ENCODE measurements at places on chromosomes 4 and X.
A peak's percentile ranks its signal among the peaks of the same experiment; 100 is the strongest.

DNA sequence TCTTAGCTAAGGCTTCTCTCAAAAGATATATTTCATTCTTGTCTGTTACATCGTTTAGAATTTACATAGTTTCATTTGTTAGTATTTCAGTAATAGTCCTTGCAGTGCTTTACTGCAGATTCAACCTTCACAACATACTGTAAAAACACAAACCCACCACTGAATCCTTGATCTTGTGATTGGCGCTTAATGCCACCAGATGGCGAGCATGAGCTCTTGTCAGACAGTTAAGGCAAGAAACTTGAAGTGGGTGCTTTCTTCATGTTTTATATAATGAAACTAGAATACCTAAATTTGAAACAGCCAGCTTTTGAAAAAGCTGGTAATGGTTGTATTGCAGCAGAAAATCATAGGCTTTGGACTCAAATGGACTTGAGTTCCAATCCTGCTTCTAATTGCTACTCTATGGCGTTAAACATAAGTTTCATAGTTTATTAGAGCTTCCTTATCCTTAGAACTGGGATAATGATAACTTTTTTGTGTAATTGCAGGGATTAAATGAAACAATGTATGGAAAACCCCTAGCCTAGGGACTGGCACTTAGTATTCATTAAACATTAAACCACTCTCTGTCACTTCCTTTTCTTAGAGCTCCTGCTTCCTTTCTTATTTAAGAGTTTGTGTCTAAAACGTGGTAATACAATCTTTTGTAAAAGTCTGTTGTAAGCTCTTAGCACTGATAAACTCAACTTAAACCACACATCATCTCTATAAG lies 95.1 kb downstream of the USP9X start:
- DNase-seq, result peak; percentile 36

DNA sequence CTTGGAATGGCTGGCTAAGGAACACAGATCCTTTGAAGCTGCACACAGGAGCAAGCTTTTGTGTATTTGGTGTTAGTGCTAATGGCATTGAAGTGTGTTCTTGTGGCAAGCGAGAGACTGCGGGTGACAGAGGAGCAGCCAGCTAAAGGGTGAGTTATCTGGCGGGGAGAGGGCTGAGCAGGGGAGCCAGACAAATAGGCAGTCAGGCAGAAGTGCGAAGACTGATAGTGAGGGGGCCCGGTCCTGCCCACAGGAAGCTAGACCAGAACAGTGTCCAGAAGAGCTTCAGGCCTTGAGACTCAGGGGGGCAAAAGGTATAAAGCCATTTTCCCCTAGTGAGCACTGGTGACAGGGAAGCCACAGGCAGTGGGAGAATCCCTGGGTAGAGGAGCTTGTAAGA lies 49.6 kb upstream of the MAMLD1 start:
- DNase-seq, result no peak

- DNase-seq, result no peak
Observed at GRCh38 chr4:14143892-14144291, 516.4 kb upstream of the BOD1L1 start.

- no peak for DNase-seq
Observed at GRCh38 chr4:13605330-13605729, 22.2 kb downstream of the BOD1L1 start.

GRCh38 chrX:13341491-13342101 lies 21.7 kb upstream of the ATXN3L start:
- DNase-seq, result peak; percentile 12

DNA sequence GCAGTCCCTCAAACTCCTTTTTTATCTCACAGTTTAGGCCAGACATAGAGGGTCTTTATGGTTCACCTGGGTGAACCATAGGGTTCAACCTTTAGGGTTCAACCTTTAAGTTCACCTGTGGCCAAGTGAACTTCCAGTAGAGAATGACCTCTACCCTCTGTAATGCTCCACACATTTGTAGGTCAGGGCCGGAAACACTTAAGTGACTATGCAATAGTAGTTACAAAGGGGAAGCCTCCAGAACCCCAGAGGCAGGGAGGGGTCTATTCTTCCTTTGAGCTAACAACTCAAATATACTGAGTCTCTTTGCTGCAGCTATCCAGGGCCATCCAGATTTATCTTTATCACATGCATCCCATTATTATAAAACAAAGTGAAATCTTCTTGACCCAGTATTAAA lies 100.0 kb downstream of the LARP1B start:
- DNase-seq, result no peak

GRCh38 chr4:152015597-152016302 lies 254.9 kb upstream of the GATB start:
- no peak for DNase-seq

DNA sequence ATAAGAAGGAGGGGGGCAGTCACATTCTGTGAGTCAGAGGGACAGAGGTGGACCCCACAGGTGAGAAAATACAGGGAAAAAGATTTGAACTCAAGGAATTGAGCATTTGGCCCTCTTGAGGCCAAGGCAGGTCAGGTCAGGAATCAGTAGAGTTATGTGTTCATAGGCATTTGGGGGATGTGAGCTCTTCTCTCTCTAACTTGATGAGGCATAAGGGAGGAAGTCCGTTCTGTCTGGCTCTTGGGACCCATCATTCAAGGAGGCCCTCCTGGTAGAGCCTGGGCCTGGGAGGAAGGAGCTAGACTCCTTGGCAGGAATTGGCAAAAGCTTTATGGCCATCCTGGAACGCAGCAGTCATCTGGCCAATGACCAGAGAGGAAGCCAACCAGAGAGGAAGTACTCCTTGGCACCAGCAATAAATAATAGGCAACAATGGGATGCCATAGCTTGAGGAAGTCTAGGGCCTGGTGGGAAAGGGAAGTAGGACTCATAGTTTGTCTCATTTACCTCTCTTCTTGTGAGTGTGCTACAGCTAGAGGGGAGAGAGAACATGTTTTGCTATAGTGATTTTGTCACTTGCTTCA lies 53.0 kb downstream of the MSN start:
- no peak for DNase-seq

DNA sequence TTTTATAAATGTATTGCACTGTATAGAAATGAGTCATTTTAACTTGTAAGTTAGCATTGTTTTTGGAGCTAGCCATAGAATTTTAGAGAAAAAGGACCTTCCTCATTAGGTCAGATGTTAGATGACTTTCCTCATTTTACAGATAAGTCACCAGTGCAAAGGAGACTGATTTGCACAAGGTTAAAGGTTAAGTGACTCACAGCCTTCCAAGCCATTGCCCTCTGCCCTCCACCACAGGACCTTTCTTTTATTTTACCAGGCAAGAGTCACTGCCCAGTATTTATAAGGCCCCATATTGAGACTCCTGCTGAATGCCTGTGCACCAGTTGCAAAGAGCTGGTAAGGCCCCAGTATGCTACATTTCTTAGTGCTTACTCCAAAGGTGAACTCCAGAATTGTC lies 4.2 kb upstream of the ABCG2 start:
- no peak for DNase-seq

GRCh38 chrX:30992381-30992904 lies 79.4 kb downstream of the FTHL17 start:
- no peak for DNase-seq

DNA sequence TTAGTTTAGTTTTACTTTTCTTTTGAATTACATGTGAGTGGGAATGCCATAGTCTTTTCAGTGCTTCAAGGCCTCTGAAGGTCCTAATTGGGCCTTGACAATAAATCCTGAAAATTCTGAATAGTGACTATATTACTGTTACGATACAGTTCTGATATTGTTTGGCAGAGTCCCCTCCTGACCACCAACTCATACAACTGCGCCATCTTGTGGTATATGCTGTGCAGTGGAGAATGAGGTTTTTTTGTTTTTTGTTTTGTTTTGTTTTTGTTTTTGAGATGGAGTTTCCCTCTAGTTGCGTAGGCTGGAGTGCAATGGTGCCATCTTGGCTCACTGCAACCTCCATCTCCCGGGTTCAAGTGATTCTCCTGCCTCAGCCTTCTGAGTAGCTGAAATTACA lies 56.6 kb upstream of the CHRDL1 start:
- peak; percentile 1 for DNase-seq

- peak; percentile 62 for DNase-seq
Observed at GRCh38 chrX:129996120-129996519, 13.7 kb downstream of the BCORL1 start.

DNA sequence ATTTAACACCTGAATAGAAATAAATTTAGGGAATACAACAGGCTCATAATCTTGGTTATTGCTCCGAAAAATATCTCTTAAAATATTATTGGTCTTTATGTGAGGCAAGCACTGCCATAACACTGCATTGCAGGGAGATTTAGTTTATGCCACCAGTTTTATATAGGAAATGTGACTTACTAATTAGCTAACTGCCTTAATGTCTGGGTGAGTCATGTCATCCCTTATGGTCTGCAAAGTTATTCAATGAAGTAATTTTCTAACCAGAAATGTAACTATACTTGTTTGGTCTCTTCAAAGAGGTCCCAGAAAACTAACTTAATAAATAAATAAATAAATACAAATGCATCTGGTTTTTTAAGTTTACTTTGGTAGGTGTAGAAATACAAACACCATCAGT lies 597.2 kb downstream of the GALNTL6 start:
- peak; percentile 9 for DNase-seq

DNA sequence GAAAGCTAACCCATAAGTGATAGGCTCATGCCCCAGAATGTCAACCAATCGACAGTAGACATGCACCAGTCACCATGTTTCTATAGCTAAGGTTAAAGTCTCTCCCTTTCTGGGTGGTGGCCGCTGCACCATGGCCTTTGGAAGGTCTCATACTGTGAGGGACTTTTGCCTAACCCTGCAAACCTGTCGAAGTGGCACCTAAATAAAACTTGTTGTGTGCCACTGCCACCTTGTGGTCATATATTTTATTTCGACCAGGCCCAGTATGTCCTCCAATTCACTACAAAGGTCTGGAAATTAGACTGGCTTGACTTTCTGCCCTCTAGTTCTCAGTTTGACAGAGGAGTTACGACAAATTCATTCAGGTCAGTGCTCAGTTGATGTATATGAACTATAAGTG lies 163.1 kb downstream of the SMARCA1 start:
- DNase-seq, result peak; percentile 30

GRCh38 chr4:119041951-119042560 lies 93.6 kb upstream of the MYOZ2 start:
- peak; percentile 76 for DNase-seq

DNA sequence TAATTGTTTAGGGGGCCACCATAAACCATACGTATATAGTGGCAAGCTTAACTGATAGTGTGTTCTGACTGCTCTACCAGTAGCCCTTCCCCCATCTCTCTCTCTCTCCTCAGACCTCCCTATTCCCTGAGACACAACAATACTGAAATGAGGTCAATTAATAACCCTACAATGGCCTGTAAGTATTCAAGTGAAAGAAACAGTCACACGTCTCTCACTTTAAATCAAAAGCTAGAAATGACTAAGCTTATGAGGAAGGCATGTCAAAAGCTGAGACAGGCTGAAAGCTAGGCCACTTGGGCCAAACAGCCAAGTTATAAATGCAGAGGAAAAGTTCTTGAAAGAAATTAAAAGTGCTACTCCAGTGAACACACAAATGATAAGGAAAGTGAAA lies 78.0 kb downstream of the PRDM5 start:
- no peak for DNase-seq

GRCh38 chrX:829145-829544 lies 198.6 kb downstream of the SHOX start:
- no peak for DNase-seq

DNA sequence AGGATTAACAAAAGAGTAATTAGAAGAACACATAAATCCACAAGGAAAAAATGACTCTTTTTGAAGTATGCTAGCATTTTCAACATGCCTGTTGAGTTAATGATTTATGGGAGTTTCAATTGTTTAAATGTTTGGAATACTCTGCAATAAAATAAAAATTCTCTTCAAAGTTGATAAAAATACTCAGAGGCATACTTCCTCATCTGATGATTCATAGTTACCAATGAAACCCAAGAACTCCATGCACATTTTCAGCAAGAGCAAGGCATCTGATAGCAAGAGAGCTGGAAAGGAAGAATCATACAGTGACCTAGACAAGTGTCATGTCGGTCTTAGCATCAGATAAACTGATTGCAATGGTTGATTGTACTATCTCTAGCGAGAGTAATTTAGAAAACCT lies 443.7 kb upstream of the ATOH1 start:
- DNase-seq, result peak; percentile 65

DNA sequence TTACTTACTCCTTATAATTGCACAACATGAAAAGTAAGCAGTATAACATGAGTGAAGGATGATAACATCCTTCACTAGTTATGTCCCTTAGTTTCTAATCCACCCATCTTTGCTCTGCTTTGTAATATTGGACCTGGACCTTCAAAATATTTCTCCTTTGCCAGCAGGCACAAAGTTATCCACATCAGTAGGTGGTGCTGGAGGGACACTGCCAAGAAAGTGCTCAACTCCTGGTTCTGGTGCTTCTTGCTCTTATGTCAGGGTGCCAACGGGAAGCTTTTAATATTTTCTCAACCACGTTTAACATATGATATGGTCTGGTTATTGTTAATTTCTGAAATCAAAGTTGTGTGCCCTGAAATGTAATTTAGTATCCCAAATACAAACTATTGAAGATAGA lies 49.1 kb downstream of the TMEM165 start:
- peak; percentile 54 for DNase-seq

DNA sequence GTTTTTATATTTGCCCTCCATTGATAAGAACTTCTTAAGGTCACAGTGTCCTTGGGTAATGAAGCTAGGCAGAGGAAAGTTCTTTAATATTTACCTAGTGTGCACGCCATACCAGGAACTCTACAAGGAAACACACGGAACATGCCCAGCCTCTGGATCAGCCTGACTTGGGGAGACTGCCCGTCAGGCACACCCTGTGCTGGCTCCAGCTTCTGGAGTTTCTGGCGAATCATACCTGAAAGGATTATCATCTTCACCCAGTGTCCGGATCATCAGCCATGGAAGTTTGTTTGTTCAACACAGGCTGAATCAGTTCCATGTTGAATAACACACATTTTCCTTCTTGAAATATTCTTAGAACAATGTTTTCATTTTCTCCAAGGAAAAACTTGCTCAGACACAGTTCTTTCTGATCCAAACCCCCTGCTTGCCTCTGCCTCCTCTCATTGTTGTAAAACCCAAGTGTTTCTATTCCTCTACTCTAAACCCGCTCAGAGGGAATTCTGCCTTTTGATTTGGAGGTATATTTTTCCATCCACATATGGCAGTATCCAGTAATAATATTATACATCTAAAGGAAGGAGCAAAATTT lies 176.7 kb downstream of the SHROOM3 start:
- no peak for DNase-seq

DNA sequence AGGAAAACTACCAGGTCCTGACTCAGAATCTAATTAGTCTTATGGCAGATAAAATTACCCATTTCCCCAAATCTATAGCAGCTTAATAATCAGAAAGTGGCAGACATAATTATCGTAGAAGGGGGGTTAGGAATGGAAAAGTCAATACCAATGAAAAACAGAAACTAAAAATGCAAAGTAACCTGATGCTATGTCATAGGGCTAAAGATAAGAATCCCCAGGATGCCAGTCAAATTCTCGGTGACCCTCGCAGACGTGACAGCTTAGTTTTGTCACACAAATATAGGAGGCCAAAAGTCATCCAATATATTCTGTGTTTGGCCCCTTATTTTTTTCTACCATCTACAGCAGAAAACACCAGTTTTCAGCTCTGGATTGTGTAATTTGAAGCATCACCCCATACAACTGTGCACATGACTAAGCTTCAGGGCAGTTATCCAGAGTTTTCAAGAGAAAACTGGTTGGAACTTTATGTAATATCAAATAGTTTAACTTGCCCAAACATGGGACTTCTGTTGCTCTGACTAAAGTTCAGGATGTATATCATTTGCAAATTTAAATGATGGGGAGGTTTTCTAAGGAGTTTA lies 30.9 kb downstream of the RASSF6 start:
- peak; percentile 78 for DNase-seq

GRCh38 chr4:109648266-109648996 lies 54.8 kb downstream of the CASP6 start:
- no peak for DNase-seq

Data from fibroblast of skin of abdomen (primary cell).